Heart left ventricle (tissue), 16 donors: ENCODE measurements at places on chromosomes 3 and 15. TPM values are rescaled to one million over a fixed set of nuclear protein-coding genes. Genes with fewer than 3 reads are reported as not detected.

GRCh38 chr3:129610276-129610675 lies 3.8 kb upstream of the PLXND1 start:
- DNase-seq, result no peak

GRCh38 chr3:155609586-155609985 lies 135.3 kb downstream of the PLCH1 start:
- no peak for DNase-seq

- no peak for DNase-seq
Observed at GRCh38 chr3:75814797-75815196, 29.4 kb upstream of the ZNF717 start.

DNA sequence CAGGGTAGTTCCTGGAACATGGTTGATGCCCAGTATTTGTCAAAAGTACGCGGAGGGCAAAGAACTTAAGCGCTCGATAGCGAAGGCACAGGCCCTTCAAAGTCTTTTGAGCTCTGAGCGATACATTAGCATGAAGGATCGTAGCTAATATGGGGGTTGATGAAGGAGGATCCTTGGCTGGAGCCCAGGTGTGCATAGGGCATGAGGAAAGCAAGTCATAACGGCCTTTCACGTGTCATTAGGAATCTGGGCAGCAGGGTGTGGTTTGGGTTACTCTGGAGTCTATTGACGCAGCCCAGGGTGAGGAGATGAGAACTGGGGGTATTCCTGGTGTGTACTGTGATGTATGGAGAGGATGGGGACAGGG lies 31.7 kb downstream of the SPINK8 start:
- peak; percentile 23 for DNase-seq

DNA sequence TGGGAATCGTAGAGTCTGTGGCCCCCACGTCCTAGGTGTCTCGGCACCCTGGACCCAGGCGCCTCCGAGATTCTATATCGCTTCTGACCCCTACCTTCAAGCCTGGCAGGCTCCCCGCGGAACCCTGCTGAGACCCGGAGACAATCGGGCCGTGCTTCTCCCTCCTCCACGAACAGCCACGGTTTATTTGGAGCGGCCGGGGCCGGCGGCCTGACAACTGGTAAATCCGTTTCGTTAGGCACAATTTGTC lies 1.4 kb downstream of the GATA2 start:
- DNase-seq, result peak; percentile 13

DNA sequence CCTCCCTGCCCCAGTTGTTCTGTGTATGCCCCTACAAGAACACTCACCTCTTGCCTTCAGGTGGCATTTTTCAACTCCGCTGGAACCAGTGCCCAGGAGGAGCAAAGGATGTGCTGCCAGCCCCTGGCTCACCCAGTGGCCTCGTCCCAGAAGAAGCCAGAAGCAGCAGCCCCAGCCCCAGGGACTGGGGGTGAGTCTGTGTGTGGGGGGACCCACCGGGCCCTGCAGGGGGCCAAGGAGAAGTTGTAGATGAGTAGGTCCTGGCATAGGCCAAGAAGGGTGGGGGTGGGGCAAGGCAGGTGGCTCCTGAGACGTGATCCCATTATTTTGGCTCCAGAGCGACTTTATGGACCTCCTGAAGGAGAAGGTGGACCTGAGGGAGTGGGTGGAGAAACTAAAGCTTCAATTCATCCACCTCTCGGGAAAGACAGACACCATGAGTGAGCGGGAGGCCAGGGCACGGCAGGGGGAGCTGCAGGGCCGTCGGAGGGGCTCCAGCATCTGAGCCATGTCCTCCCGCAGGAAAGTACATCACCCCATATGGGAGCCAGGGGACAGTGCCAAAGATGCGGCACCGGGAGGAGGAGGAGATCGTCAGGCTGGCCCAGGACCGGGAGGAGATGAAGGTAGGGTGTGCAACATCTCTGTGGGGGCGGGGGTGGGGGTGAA lies 29.3 kb downstream of the NGRN start:
- no peak for DNase-seq

DNA sequence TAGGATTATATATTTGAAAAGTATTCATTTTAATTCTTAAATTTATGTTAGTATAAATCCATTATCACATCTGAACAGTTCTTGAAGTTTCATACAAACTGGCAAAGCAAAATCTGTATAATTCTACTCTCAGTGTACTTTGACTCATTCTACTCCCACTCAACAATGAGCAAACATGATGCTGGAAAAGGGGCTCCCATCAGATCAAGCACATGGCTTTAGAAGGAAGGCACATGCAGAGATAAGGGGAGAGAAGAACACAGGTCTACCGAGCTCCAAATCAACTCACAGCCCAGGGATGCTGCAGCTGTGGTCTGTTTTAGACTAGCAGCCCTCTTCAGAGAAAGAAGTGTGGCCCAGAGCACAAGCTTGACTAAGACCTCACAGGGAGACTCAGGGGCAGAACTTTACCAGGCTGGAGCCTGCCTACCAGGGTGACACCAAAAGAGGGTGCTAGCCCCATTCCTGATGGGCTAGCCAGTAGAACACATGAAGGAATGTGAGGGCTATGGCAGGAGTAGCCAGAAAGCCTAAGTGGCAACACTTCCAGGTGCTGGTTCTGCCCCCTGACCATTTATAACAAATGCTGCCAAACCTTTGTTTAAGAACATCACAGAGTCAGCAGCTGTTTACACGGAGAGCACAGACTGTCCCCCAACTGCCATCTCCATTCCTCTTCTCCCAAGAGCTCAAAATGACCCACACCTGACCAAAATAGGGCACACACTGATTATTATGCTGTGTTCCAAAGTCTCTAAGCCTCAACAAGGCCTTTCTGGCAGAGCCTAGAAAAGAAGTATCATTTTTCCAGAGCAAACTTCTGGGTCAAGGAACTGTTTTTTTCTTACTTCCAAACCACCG lies 19.5 kb downstream of the SEC22C start:
- DNase-seq, result no peak

- DNase-seq, result no peak
Observed at GRCh38 chr3:55622116-55622515, 135.0 kb upstream of the WNT5A start.

DNA sequence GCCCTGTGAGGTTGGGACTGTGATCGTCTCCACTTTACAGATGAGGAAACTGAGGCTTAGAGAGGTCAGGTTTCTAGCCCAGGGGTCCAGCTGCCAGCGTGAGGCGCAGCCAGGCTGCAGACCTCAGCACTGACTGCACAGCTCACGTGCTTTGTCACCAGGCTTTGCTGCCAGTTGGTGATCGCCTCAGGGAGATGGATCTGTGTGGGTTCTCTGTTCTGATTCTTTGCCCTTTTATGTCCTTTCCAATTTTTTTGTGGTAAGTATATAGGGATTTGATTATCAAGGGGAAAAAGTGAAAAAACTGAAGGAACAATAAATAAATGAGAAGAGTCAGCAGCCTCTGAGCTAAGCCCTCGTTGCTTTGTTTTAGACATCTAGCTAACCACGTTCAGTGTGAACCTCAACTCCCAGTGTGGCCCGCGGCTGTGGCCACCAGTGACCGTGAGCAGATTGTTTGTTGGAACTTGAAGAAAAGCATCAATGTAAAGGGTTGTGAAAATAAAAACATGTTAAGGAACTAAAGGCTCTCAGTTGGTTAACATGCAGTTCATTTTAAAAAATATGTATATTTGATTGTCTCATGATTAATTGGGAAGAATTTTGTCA lies 117.6 kb downstream of the PDE8A start:
- no peak for DNase-seq

DNA sequence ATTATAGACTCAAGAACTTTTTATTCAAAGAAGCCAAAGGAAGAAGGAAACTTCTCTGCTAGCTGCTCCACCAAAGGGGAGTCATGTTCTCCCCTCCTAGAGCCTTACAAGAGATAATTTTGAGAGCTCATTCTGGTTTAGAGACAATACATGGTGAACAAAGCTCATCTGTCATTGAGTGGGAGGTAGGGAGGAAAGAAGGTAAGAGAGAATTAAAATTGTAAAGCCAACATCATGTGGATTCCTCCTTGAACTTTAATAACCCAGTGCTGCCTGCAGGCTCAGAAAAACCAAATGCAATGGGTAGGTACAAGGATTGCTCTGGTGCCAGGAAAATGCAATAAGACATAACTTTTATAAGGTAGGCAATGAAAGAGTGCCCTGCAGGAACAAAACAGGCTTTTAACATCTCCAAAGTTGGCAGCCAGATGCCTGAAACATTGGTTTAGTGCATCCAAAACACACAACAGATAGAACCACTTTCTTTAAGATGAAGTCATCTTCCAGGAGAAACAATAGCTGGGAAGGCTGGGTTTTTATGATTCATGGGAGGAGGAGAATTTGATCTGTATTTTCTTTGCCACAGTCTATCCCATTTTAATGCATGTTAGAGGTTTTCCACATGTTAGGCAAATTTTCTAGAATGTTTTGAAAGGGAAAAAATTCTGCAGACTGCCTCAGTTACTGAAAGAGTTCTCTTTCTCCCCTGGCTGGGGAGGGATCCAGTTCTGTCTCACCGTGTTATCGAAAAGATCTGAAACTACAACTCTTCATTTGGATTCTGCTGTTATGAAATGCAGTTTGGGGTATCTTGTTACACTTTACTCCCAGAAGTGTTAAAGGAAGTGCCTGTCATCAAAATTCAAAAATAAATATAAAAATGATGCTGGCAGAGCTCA lies 11.3 kb upstream of the ARHGEF3 start:
- no peak for DNase-seq

DNA sequence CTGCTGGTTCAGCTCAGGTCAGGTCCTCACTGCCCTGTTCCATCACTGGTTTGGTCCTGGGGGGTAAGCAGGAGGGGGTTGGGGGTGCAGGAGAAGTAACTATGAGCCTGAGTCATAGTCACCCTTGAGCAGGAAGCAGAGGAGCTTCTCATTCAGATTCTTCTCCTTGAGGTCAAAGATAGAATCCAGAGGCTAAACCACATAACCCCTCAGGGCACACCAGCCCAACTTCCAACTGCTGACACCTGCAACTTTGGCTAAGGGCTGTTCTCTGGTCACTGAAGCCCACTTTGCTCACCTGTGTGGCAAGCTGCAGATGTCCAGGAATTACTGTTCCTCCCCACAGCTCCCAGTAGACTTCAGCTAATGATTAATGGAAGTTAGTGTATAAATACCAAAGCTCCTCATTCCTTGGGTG lies 48.8 kb upstream of the LRRFIP2 start:
- DNase-seq, result no peak

GRCh38 chr3:183968666-183969245 lies 48.9 kb downstream of the ABCC5 start:
- no peak for DNase-seq

DNA sequence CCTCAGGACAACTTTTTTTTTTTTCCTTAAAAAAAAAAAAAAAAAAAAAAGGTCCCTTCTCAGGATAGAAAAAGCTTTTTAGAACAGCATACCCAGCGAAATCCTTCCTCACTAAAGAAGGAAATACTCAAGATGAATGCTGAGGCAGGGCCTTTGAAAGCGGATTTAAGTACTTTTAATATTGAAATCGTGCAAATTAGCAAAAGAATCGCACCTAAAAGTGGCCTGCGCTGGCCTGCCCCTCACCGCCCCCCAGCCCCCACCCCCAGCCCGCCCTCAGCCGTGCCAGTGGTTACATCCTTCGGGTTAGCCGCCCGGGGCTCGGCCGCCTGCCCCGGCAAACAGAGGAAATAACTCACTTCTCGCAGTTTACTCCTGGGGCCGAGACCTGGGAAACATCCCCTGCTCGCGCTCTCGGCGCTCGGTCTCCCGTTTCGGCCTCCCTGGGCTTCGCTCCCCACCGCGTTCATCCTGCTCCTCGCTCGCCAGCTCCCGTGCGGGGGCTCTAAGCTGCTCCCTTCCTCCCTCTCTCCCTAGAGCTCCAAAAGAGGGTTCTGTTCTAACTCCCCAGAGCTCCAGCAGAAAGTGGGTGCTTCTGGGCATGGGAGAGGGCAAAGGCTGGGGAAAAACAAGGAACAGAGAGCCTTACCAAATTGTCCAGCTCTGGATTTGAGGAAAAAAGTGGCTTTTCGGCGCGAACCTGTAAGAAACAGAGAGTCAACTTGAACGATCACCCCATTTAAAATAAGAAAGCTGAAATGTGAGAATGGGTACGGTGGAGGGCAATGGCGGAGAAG lies 5.2 kb downstream of the MEIS2 start:
- DNase-seq, result no peak

DNA sequence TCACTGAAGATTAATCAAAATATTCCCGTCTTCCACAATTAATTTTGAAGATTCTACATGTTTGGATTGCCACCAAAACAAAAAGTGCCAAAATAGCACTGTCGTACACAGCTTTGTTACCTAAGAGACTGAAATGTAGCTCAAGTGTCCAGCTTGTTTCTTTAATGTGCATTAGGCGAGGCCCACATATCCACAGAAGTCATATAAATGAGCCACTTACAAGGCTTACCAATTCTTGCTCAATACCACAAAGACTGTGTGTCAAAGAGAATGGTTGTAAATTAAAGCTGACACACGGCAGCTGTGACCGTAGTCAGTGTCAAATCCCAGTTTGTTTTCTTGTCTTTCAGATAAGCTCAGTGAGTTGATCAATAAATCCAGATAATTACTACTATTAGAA lies 639.4 kb upstream of the TBL1XR1 start:
- no peak for DNase-seq

GRCh38 chr3:15781637-15782402 lies 16.0 kb downstream of the ANKRD28 start:
- no peak for DNase-seq

- no peak for DNase-seq
Observed at GRCh38 chr3:44989636-44990373, 13.8 kb downstream of the EXOSC7 start.

DNA sequence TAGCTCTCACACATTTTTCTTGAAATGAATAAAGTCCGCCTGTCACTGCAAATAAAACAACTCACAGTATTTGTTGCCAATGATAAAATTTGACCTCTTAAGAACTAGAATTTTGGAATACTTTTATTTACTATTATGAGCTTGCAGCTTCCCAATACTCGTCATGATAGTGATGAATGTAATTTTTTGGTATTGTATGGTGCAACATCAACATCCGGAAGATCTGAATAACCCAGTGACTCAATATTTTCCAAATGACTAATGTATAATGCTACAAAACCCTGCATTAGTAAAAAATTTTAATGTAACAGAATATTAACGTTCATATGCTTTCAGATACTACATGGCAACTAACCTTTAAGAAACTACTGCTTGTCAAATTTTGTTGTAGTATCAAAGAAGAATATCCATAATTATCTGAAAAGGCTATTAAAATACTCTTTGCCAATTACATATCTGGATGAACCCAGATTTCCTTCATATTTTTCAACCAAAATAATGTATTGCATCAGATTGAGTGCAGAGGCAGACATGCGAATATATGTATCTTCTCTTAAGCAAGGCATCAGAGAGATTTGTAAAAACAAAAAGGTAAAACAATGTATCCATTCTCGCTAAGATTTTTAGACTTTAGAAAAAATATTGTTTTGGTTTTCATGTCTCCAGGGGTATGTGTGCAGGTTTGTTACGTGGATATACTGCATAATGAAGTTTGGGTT lies 95.3 kb downstream of the IGF2BP2 start:
- no peak for DNase-seq

TMEM39A gene
- polyA plus RNA-seq, result 4.8 TPM

UACA gene
- 41.4 TPM for polyA plus RNA-seq

PPP1R14D gene
- polyA plus RNA-seq, result not detected

CLDN11 gene
- 1.8 TPM for polyA plus RNA-seq

CPB1 gene
- polyA plus RNA-seq, result 0.08 TPM

GTF2A2 gene
- polyA plus RNA-seq, result 110 TPM

PP2D1 gene
- polyA plus RNA-seq, result not detected

TLR9 gene
- 0.23 TPM for polyA plus RNA-seq
